ENCODE measurements at places on chromosomes 4 and X.

DNA sequence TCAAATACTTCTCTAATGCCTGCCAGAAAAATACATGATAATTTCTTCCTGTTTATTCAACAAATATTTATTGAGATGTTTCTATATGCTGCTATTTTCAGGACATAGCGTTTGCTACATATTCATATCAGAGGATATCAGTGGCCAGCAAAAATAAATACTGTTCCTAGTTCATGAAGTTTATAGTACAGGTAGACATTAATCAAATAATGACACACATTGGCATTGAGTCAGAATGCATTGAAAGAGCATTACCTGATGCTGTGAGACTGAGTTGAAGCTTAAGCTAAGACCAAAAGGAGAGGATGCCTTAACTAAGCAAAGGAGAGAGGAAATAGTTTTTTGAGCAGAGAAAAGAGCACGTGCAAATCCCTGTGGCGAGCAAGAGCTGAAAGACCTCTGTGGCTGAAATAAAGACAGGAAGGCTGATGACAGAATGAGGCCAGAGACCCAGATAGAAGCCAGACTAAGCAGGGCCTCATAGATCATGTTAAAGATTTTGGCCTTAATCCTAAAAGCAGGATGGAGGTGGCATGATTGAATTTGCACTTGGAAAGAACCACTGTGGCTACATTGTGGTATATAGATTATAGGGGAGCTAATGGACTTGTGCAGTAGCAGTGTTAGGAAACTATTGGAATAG, 36.2 kb downstream of the FAM241A start:
- no peak for DNase-seq

GRCh38 chr4:99755223-99755944, 61.2 kb upstream of the DAPP1 start:
- no peak for DNase-seq

GRCh38 chr4:46874811-46875210, 34.2 kb downstream of the COX7B2 start:
- DNase-seq: no peak

GRCh38 chrX:154460326-154460725, 2.2 kb downstream of the PLXNA3 start:
- DNase-seq: no peak

- no peak for DNase-seq
Measured at GRCh38 chr4:80183250-80184052, 13.9 kb upstream of the PRDM8 start.

DNA sequence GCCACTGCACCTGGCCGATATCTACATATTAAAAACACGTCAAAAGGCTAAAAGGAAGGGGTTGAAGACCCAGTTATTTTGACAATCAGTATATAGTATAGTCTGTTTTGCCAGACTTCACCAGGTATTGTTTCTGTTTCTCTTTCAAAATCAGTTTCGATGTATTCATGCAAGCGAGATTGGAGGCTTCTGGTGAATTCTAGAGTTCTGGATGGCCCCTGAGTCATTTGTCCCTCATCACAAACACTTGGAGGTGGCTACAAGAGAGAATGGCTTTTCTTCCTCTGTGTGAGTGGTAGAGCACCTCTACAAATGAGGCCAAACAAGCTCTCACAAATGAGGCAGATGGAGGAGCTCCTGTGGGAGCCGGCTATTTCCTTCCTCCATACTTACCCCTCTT, 68.6 kb upstream of the ADGRG2 start:
- DNase-seq: no peak

DNA sequence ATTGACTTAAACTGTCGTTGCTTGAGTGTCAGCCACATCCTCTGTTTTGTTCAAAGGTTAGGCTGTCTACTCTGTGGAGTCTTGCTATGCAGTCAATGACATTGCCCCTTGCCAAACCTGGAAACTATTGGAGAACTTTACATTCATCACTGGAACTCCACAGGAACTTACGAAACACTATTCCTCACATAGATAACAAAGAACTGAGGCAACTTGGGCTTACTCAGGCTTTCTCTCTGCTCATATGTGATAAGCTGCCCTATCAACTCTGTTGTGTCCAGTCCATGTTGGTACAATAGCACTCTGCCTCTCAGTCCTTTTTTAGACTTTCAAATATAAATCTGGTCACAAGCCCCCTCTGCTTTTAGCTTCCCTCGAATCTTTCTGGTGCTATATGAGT, 9.4 kb downstream of the NPY5R start:
- DNase-seq: no peak

All from GOT3 (cell line).